ENCODE measurements at places on chromosomes 13 and 19. TPM values are rescaled to one million over a fixed set of nuclear protein-coding genes. Genes with fewer than 3 reads are reported as not detected.

PTPRS gene
- polyA plus RNA-seq: 83.5 TPM

CSNK1G2 gene
- 54.0 TPM for polyA plus RNA-seq

BRCA2 gene
- polyA plus RNA-seq: 12.7 TPM

C19orf12 gene
- polyA plus RNA-seq: 18.6 TPM

AMH gene
- polyA plus RNA-seq: 0.13 TPM

B3GNT3 gene
- polyA plus RNA-seq: not detected

SLC17A7 gene
- polyA plus RNA-seq: 0.46 TPM

KLC3 gene
- polyA plus RNA-seq: 0.67 TPM

CEACAM1 gene
- polyA plus RNA-seq: 5.6 TPM

KLK6 gene
- polyA plus RNA-seq: 0.15 TPM

WDR88 gene
- polyA plus RNA-seq: 1.4 TPM

FAAP24 gene
- polyA plus RNA-seq: 4.0 TPM

ZNF439 gene
- 19.9 TPM for polyA plus RNA-seq

CALR3 gene
- not detected for polyA plus RNA-seq

DOCK6 gene
- polyA plus RNA-seq: 86.4 TPM

HTR2A gene
- 1.1 TPM for polyA plus RNA-seq

DNA sequence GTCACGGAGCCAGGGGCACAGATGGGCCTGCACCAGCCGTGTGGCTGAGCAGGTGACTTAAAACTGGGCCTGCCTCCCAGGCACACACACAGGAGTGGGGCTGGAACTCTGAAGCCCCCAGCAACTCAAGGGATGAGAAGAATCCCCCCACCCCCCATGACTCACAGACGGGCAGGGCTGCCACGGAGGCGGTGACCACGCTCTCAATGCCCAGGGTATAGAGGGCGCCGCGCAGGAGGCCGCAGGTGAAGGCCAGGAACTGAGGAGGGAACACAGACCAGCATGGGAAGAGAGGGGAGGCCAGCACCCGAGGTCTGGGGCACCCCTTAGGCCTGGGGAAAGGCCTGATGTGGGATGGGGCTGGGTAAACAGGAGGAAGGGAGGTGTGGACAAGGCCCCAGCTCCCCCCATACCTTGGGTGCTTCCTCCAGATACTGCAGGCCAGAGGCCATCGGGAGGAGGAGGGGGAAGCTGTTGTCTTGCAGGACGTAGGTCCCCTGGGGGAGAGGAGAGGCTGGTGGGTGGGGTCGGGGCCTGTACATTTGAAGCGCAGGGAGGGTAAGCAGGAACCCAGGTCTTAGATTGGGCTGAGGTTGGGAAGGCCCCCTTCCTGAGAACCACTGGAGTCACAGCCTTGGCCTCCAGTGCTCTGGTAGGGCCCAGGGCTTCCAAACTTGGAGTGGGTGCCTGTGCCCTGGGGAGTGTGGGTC lies 3.1 kb upstream of the NKPD1 start:
- DNase-seq: no peak

- no peak for DNase-seq
Observed at GRCh38 chr19:55441319-55441691, 1.8 kb downstream of the SHISA7 start.

DNA sequence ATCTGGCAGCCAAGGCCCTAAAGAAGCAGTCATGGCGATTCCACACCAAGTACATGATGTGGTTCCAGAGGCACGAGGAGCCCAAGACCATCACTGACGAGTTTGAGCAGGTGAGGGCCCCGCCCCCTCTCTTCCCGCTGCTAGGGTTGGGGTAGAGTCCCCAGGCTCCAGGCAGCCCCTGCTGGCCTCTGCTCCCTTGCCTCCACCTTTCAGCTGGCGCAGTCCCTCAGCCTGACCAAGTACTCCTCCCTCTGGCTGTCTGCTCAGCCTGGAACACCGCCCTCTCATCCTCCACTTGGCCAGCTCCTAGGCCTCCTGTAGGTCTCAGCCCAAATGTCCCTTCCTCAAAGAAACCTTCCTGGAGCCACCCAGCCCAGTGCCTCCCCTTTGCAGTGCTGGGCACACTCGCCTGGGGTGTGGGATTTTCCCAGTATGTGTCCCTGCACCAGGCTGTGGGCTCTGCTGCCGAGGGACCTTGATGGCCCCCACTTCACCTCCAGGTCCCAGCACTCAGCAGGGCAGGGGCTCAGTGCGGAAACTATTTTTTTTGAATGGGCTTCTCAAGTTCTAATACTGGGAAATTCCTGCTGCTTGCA lies 5.7 kb downstream of the LENG1 start:
- no peak for DNase-seq

- no peak for DNase-seq
Observed at GRCh38 chr13:26695891-26696311, 64.7 kb downstream of the GPR12 start.

GRCh38 chr13:40115426-40115825 lies 460.0 kb downstream of the COG6 start:
- no peak for DNase-seq

GRCh38 chr19:7337380-7338194 lies 11.2 kb upstream of the ARHGEF18 start:
- DNase-seq: no peak

- DNase-seq: peak; percentile 94
Observed at GRCh38 chr19:54473071-54473891, at the start of gene CDC42EP5. Gene CDC42EP5 (minus strand): TSS chr19:54473296. CDS start chr19:54465547, 7,749 bp downstream.

- DNase-seq: no peak
Observed at GRCh38 chr13:99982731-99983498, 1.3 kb downstream of the ZIC2 start.

GRCh38 chr13:45365558-45365885 lies 24.5 kb upstream of the TPT1 start:
- no peak for DNase-seq

DNA sequence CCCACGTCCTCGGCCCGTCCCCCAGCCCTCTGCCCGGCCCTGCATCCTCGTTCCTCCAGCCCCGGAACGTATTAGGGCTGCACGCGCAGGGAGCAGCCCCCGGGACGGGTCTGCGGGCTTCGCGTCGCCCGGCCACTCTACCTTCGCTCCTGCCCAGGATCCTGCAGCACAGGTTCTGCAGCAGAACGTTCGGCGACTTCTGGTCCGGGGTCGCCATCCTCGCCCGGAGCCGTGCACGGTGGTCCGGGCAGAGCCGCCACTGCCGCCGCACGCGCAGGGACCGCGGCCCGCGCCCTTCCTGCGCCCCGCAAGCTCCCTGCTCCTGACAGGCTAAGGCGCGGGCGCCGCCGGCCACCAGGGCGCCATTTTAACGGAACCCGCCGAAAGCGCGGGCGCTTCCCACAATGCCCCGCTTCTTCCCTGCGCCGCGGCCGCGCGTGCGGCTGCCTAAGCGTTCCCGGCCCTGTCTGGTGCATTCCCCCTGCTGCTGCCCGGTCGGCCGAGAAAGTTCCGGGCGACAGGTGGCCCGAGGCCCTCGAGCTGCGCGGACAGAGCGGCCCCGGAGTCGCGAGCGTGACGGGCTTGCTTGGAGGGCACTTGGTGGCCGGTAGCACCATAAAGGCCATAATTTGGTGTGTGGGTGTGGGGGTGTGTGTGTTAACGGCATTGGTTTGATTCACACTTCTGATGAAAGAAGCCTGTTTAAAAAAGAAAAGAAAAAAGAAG lies at the start of gene TUBGCP3:
Gene TUBGCP3, minus strand, starts transcription at position 390 of the 726 bp plus-strand sequence. Its CDS starts 173 bp downstream, at position 217.
- peak; percentile 87 for DNase-seq

GRCh38 chr13:113216254-113217048 lies 7.0 kb downstream of the CUL4A start:
- no peak for DNase-seq

GRCh38 chr13:64817691-64818090 lies 2412.4 kb downstream of the PCDH9 start:
- DNase-seq: no peak

DNA sequence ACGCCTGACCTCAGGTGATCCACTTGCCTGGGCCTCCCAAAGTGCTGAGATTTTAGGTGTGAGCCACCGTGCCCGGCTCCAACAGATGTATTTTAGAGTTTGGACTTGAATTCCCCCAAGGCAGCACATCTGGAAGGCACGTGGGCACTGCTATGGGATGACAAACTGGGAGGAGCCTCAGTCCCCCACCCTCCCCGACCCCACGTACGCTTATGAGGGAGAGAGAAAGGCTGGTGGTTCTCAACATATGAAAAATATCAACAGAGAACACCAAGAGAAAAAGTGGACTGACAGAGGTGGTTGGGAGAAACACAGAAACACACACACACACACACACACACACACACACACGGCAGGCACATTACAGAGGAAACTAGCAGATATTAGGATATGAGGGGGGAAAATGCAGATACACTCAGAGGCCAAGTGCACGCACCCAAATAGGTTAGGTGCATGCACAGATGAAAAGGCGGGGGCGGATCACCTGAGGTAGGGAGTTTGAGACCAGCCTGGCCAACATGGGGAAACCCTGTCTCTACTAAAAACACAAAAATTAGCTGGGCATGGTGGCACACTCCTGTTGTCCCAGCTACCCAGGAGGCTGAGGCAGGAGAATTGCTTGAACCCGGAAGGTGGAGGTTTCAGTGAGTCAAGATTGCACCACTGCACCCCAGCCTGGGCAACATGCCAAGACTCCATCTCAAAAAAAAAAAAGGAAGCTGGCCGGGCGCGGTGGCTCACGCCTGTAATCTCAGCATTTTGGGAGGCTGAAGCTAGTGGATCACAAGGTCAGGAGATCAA lies 3.2 kb downstream of the STX10 start:
- peak; percentile 63 for DNase-seq

DNA sequence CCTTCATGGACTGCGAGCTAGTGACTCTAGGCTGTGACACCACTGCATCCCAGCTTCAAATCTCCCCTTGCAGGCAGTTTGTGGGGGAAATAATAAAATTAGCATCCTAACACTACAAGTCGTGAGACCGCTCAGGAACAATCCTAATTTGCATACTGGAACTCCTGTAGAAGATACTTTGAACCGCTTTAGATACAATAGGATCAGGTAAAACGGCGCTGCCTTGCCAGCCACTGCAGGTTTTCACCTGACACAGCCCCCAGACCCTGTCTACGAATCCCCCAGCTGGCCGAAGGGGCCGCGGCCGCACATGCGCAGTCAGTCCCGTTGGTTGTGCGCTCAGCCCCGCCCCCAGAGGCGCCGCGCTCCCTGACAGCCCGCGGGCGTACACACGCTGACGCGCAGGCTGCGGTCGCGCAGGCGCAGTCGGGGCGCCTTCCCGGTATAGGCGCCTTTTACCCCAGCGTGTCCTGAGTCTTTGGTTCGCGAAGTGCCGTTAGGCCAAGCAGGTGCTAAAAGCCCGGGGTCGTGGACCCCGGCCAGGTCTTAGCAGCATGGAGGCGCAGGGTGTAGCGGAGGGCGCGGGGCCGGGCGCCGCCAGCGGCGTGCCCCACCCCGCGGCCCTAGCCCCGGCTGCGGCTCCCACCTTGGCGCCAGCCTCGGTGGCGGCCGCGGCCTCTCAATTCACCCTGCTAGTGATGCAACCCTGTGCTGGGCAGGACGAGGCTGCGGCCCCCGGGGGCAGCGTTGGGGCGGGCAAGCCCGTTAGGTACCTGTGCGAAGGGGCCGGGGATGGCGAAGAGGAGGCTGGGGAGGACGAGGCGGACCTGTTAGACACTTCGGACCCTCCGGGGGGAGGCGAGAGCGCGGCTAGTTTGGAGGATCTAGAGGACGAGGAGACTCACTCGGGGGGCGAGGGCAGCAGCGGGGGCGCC lies at the start of gene RFXAP:
Gene RFXAP, plus strand, starts transcription at position 419 of the 935 bp plus-strand sequence. Its CDS starts 136 bp downstream, at position 555.
- peak; percentile 87 for DNase-seq

DNA sequence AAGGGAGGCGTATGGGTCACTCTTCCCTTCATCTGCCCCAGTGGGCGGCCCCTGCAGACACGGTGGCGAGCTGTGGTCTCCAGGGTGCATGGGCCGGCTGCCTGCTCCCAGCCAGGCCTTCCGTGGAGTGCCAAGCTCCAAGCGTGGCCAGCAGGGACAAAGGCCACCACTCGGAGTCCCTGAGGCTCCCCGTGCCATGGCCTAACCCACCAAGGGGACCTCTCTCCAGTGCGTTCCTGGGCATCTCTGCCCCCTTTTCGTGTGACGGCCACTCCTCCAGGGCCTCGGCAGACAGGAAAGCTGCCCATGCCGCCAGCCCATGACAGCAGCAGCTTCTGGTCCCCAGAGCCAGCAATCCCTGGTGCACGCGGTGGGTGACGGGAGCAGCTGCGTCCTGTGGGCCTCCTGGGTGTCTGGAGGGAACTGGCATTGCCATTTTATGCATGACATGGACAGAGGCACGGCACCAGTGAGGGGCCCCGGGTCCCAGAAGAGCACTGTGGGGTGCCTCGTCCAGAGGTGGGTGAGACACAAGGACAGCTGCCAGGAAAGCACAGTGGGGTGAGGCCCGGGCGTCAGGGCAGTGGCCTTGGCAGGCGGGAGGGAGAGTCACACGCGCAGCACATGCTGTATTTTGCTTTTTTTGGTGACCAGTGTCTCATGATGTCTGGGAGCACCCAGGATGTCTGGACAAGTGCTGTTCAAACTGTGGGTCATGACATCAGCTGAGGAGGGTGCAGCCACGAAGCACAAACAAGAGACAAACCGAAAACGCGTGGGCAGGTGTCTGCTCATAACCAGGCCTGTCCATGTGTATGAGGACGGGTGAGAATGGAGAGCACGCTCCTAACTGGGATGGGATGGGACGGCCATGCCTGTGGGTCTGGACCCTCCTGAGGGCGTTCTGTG lies 32.3 kb downstream of the CEBPG start:
- DNase-seq: no peak

- no peak for DNase-seq
Observed at GRCh38 chr13:51993713-51994112, 17.5 kb downstream of the ATP7B start.

DNA sequence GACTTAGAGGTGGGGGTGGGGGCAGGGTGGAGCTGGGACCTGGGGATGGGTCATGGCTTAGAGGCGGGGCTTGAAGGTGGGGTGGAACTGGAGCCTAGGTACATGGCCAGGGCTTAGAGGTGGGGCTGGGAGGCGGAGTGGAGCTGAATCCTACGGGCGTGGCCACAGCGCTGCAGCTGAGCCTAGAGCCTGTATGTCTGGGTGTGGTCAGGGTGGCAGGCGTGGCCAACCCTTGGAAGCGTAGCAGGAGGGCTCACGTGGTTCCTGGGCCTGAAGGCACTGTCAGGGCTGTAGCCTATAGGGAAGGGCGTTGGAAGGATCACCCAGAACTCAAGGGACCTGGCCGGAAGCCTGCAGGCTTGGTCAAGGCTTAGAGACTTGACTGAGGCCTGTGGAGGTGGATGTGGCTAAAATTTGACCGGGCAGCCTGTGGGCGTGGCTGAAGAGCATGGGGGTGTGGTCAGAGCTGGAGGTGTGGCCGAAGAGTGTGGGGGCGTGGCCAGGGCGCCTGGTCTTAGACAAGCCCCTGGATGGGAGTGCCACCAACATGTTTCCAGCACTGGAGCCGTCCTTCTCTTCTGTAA lies 24.3 kb downstream of the COLGALT1 start:
- no peak for DNase-seq

DNA sequence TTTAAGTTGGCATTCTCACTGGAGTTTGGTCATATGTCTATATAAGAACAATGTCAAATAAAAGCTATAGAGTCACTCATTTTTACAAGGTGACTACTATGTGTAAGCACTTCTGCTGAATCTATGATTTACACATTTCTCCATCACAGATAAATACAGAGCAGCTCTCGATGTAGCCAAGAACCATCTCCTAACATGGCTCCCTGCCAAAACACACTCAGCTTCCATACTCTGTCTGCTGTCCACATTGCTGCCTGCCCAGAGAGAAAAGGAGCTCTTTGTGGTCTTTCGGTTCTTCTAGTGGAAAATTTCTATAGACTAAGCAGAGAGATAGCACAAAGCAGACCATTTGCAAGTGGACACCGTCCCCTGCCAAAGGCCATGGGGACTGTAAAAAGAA lies 190.9 kb upstream of the KLF12 start:
- DNase-seq: peak; percentile 47

- DNase-seq: no peak
Observed at GRCh38 chr13:21075011-21075378, 13.6 kb upstream of the LATS2 start.
